ENCODE measurements at places on chromosomes 5 and 9. TPM values are rescaled to one million over a fixed set of nuclear protein-coding genes. Genes with fewer than 3 reads are reported as not detected.

DNA sequence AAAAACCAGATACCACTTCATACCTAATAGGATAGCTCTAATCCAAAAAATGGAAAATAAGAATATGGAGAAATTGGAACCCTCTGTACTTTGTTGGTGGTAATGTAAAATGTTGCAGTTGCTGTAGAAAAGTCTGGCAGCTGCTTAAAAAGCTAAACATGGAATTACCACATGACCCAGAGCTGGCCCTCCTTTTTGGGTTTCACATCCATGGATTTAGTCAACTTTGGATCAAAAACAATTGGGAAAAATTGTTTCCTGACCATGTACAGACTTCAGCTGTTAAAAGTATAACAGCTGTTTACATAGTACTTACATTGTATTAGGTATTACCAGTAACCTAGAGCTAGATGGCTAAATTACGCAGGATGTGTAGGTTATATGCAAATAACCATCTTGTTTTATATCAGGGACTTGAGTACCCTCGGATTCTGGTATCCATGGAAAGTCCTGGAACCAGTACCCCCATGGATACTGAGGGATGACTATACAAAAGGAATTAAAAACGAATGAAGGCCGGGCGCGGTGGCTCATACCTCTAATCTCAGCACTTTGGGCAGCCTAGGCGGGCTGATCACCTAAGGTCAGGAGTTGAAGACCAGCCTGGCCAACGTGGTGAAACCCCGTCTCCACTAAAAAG is 15.8 kb downstream of the DNAJA1 start:
- DNase-seq: no peak

DNA sequence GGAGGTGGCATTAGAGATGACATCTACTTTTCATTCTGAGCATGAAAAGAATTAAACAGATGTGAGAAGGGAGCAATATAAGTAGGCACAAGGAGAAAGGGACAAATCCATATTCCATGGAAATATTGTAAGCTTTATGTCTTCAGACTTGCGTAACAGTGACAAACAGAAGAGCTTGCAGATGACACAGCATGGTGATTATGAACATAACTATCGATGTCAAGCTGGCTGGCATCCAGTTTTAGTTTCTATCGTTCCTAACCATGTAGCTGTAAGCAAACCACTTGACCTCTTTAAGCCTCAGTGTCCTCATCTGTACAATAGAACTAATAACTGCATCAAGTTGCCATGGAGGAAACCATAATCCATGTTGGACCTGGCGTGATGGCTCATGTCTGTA is 246.7 kb upstream of the ADRA1B start:
- no peak for DNase-seq

- no peak for DNase-seq
Observed at GRCh38 chr9:94868464-94868863, 142.0 kb downstream of the AOPEP start.

GRCh38 chr5:135846311-135846710 is 11.8 kb downstream of the SLC25A48 start:
- no peak for DNase-seq

GRCh38 chr5:173719731-173720082 is 103.3 kb upstream of the BOD1 start:
- DNase-seq: no peak

GRCh38 chr9:92931606-92932005 is 15.7 kb upstream of the FGD3 start:
- DNase-seq: no peak

DNA sequence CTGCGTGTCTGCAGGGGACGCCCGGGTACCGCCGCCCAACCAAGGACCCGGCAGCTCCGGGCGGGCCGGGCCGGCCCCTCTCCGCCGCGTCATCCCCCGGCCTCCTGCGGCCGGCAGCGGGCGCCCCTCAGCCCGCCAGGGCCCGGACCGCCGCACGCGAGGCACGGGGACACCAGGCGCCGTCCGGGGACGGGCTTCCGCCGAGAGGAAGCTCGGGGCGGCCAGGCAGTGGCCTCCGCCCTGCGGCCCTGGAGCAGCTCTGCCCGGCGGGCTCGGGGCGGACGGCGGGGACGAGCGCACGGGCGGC is 373 bp downstream of the FBXW5 start:
- DNase-seq: no peak

The SNCAIP gene
- total RNA-seq: not detected

The WNK2 gene
- total RNA-seq: 0.27 TPM

The CD14 gene
- total RNA-seq: 4.5 TPM

The AJM1 gene
- 1.3 TPM for total RNA-seq

The NDOR1 gene
- total RNA-seq: 35.0 TPM

The FOXI1 gene
- total RNA-seq: not detected

The AQP3 gene
- 71.6 TPM for total RNA-seq
